Karpas-422 (cell line): ENCODE measurements at places on chromosomes 1 and 21. TPM values are rescaled to one million over a fixed set of nuclear protein-coding genes. Genes with fewer than 3 reads are reported as not detected.

The LCE3D gene
- total RNA-seq = not detected in 2 replicates

GRCh38 chr1:205716371-205717132 lies 33.4 kb downstream of the NUCKS1 start:
- no peak for DNase-seq

- no peak for DNase-seq
These were observed 11.7 kb downstream of the GFI1 start for GRCh38 chr1:92475029-92475428.

- DNase-seq = no peak
These were observed 307.0 kb upstream of the PTBP2 start for GRCh38 chr1:96414598-96414997.

DNA sequence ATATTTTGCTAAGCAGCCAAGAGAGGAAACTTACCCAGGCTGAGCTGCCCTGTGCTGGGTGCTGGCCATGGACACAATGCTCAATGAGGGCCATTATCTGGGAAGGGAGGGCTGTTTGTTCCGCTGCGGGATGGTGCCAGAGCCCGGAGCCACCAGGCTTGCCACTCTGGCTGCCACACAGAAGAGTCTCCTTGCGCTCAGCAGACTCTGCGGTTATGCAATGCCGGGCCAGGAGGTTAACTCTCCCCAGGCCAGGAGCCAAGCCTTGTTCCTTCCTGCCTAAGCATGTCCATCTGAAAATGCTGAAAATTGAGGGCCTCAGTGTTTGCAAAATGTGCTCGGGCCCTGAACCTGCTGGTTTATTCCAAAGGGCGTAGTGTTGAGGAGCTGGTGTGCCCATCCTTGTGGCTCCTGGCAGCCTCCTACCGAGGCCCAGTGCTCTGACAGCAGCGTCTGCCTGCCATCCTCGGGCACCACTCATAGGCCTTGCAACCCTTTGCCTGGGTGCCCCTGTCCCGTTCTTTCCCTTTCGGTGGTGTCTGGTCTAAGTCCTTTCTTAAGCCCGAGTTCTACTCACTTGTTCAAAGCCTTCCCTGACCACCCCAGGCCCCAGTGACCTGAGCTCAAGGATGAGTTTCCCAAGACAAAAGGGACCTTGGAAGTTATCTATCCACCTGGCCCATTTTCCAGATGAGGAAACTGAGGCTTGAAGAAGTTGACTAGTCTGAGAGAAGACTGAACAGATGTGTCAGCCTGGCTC lies 133.8 kb upstream of the EDN2 start:
- no peak for DNase-seq
